ENCODE measurements at places on chromosomes 5 and 9.

GRCh38 chr5:53407373-53407772 lies 73.1 kb upstream of the FST start:
- DNase-seq: no peak

- DNase-seq: no peak
Observed at GRCh38 chr9:130090915-130091314, 37.2 kb downstream of the GPR107 start.

DNA sequence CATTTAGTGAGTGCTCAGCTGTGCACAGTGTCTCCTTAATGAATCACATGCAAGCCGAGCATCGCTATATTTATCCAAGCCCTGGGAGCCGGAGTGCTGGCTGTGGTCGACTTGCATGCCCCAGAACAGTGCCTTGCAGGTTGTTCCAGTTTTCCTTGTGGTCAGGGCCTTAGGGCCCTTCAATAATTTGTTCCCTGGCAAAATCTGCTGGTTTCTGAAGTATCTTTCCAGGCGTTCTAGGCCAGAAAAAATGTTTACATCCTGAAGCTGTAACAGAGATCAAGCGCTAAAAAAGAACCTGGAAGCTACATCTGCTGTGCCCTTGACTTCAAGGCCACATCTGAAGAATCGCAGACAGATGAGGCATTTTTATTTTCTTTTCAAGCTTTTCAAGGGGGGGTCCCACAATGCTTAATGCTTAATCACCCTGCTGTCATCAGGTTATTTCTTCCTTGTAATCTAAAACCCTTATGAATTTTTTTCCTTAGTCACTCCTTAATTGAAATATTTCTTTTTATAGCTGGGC lies 105.8 kb downstream of the DOCK2 start:
- DNase-seq: no peak

DNA sequence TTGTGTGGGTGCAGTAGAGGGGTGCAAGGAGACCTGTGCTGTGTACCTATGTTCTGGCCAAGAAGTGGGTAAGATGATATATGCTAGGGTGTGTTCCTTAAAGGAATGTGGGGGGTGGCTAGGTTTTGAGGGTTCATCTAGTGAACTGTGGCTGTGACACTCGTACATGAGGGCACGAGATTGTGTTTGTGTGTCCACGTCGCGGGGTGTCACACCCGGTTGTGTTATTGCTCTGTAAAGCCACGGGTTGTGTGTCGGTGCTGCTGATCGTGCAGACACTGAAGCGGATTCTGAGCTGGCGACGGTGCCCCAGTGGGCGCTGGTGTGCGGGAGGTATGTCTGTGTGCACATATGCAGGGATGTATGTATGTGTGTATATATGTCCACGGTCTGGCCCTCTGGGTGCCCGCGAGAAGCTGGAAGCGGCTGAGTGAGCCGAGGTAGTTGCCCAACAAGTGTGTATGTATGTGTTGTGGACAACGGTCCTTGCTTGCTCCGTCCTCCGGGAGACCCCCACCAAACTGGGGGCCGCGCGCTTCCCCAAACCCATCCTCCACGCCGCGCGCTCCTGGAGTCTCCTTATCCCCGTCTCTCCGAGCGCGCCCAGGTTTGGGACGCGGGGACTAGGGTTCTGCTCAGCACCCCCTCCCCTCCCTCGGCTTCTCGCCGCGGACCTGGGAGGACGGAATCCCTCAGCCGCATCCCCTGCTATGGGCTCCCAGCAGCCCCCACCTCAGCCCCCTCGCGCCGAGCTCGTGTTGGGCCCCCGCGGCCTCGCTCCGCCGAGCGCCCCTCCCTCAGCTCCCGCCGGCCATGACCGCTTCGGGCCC lies 639 bp downstream of the PCDH1 start:
- DNase-seq: peak; percentile 42

DNA sequence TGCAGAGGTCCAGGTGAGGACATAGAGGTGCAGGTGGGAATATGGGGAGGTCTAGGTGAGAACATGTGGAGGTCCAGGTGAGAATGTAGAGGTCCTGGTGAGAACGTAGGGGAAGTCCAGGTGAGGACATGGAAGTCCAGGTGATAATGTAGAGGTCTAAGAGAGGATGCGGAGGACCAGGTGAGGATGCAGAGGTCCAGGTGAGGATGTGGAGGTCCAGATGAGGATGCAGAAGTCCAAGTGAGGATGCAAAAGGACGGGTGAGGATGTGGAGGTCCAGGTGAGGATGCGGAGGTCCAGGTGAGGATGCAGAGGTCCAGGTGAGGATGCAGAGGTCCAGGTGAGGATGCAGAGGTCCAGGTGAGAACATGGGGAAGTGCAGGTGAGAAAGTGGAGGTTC lies 133.8 kb downstream of the MRPL36 start:
- DNase-seq: no peak

- no peak for DNase-seq
Observed at GRCh38 chr5:27462936-27463335, 424.6 kb upstream of the CDH9 start.

Data from activated naive CD4-positive, alpha-beta T cell treated with anti-CD3 and anti-CD28 coated beads, Interleukin-2, amount 50 U/mL, for 16 hours (primary cell).